ENCODE measurements at places on chromosomes 16 and 17.

- no peak for DNase-seq
These were observed 119.2 kb downstream of the AXIN2 start for GRCh38 chr17:65442250-65442649.

- DNase-seq: no peak
These were observed 59.8 kb upstream of the RBFOX3 start for GRCh38 chr17:79670537-79671084.

- no peak for DNase-seq
These were observed 62.4 kb upstream of the NLK start for GRCh38 chr17:27980043-27980442.

DNA sequence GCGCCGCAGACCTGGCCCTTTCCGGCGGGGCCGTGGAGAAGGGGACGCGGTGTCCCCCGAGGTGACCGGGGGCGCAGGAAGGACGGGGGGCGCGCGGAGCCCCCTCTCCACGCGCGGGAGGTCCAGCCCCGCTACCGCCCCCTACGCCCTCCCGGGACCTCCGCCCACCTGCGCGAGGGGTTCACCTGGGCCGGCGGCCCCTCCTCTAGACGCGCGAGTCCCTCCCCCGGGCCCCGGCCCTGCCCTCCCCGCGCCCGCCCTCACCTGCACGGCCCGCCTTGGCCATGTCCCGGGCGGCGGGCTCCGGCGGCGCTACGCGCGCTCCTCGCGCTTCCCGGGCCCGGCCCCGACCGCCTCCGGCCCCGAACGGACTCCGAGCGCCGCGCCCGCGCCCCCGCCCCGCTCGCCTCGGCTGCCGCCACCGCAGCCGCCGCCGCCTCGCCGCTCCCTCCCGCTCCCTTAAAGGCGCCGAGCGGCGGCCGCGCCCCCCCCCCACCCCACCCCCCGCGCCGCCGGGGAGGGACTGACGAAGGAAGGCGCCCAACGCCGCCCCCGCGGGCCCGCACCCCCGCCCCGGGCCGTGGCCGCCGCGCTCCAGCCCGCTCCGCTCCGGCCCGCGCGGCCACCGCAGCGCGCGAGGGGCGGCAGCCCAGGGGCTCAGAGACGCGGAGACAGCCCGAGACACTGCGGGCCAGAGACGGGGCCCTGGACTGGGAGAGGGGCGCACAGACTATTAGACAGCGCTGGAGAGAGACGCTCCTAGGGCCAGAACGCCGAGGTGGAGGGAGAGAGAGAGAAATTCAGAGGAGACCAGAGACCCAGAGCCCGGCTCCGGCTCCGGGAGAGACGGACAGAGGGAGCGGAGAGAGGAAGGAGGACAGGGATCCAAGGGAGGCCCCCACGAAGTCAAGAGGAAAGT, at the start of gene PITPNM3:
Gene PITPNM3, minus strand, starts transcription at position 435 of the 919 bp plus-strand sequence. Its CDS starts 149 bp downstream, at position 286.
- no peak for DNase-seq

DNA sequence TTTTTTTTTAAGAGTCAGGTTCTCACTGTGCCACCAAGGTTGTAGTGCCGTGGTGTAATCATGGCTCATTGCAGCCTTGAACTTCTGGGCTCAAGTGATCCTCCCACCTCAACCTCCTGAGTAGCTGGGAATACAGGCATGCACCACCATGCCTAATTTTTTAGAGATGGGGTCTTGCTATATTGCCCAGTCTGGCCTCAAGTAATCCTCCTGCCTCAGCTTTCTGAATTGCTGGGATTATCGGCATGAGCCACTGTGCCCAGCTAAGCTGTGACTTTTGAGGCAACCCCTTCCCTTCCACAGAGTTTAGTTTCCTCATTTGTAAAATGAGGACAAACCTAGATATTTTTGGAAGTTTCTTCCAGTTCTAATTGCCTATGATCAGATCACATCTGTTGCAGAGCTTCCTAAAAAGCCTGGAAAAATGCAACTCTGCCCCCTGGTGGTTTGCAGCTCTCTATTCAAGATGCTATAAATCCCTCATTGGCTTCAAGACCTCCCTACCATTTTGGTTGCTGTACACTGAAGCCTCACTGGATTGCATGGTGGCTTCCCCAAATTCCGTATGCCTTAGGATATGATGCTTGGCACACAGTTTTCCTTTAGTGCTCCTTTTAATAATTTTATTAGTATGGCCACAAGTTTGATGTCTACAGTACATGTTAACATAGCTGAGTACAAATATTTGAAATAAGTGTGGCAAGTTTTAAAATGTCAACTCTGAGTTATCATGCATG, 19.3 kb downstream of the GDE1 start:
- peak; percentile 27 for DNase-seq

DNA sequence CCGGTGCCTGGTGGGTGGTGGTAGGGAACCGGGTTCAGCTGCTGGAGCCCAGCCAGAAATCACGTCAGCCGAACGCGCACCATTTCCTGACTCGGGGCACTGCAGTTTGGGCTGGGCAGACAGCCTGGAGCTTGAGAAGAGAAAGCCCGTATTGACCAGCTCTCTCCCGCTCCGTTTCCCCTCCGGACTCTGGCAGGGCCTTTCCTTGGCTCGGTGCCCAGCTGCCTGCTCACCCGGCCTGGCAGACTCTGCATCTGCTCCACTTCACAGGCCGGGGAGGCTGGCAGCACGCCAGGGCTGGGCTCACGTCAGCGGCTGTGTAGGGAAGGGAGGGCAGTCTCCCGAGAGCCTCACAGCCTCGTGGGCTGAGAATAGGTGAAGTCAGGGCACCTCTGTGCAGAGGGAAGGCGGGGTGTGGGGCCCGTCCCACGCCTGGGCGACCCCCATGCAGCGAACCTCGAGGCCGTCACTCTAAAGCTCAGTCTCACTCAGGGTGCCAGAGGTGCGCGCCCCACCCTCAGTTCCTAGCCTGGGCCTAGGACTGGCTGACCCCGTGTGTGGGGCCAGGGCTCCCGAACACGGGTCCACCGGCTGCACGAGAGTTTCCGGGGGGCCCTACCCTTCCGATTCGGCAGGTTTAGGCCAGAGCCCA, 59.1 kb downstream of the OR1D5 start:
- peak; percentile 10 for DNase-seq

DNA sequence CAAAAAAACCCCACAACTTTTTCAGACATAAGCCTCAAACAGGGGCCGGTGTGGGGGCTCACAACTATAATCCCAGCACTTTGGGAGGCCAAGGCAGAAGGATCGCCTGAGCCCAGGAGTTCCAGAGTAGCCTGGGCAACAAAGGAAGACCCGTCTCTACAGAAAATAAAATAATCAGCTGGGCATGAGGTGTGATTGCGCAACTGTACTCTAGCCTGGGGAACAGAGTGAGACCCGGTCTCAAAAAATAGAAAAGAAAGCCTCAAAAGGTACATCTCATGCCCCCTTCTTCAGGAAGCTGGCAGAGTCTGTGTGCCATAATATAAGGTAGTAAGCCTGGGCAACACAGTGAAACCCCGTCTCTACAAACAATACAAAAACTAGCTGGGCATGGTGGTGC, 3.2 kb downstream of the ZSWIM7 start:
- DNase-seq: no peak

DNA sequence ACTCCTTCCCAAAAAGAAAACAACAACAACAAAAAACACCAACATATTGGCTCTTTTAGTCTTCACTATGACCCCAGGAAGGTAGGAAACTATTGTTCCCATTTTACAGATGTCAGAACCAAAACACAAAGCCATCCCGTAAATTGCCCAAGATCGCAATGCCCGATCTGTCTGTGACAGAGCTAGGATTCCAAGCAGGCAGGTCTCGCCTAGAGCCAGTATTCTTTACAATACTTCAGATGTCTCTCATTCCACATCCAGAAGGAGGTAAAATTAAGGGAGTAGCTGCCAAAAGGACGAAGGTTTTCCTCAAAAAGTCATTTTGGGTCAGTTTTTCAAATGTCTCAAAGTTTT, 21.7 kb downstream of the GRB2 start:
- DNase-seq: no peak

DNA sequence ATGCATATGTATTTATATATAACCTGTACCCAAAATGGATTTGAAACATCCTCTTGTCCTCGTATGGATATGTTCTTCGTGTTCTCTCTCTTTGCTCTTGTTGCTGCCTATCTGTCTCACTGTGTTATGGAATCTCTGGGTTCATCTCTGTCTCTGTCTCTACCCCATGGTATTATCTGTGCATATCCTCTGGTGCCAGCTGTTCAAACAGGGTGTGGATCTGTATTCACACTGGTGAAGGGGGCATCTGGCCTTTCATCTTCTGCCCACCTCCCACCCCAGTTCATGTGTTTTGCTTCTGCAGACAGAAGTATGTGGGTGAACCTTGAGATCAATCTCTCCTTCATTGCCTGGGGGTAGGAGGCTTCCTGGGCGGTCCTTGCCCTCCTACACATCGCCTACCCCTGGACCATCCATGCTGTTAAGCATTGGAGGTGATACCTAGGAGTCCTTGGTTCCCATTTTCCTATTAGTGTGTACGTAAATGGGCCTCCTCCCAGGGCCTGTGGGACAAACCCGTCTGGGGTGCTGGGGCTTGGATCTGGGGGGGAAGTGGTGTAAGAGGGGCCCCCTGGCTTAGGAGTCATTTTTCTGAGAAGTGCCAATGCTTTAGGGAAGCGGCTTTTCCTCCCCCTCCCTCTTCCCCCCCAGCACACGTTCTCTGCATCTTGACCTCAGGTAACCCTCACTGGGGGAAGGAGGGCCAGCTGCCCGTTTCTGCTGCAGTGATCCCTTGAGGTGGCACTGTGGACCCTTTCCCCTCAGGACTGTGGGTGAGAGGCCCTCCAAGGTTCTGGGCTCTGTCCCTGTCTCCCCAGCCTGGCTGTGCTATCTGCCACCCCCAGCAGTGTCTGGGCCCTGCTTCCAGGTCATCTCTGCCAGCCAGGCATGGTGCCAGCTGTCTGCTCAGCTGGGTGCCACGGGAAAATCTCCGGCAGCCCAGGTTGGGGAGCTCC, 21.1 kb downstream of the RARA start:
- DNase-seq: no peak

DNA sequence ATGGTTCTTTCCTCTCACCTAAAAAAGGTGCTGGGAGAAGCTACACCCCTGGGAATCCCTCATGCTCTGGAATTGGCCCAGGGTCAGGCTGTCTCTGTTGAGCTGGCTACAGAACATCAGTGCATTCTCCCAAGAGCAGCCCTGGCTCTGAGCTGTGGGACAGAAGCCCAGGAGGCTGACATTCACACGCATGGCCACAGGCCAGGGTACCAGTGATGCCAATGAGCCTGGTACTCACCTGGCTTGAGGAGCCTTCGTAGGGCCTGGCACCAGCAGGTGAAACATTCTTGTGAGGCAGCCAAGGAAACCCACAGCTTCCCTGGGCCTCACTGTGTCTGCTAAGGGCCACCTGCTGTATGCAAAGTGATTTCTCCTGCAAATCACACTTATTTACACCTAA, 121.7 kb upstream of the CCL2 start:
- DNase-seq: no peak

DNA sequence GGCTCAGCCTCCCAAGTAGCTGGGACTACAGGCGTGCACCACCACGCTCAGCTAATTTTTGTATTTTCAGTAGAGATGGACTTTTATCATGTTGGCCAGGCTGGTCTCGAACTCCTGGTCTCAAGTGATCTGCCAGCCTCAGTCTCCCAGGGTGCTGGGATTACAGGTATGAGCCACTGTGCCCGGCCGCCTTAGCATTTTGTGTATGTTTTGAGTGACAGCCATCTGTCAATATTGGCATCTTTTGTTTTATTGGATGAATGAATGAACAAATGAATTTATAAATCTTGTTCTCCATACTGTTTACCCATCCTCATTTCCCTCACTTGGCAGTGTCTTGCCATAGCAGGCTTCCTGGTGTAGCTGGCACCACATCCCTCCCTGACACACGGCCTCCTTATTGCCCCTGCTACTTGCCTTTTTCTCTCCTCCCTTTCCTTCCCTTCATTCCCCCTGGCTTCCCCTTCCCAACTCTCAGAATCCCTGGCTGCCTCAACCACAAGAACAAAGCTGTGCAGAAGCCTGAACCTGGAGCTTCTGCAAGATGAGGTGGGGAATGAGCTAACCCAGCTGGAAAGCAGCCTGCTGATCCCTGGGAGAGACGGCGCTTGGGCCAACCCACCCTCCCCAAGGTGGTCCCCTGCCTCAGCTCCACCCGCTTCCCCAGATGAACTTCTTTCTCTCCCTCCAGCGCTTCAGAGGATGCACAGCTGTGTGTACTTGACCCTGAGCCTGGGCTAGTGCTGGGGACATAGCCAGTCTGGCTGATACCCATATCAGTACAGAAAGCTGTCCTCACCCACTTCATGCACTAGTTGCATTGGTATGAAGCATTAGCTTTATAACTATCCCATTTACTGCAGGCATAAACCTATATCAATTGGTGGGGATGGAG, 34.3 kb downstream of the WNT9B start:
- no peak for DNase-seq

- no peak for DNase-seq
These were observed 180.9 kb downstream of the GRIN2A start for GRCh38 chr16:10001258-10001775.

GRCh38 chr16:1036726-1037393, 35.7 kb upstream of the SSTR5 start:
- no peak for DNase-seq

GRCh38 chr17:66310528-66311148, 8.2 kb downstream of the PRKCA start:
- DNase-seq: no peak

DNA sequence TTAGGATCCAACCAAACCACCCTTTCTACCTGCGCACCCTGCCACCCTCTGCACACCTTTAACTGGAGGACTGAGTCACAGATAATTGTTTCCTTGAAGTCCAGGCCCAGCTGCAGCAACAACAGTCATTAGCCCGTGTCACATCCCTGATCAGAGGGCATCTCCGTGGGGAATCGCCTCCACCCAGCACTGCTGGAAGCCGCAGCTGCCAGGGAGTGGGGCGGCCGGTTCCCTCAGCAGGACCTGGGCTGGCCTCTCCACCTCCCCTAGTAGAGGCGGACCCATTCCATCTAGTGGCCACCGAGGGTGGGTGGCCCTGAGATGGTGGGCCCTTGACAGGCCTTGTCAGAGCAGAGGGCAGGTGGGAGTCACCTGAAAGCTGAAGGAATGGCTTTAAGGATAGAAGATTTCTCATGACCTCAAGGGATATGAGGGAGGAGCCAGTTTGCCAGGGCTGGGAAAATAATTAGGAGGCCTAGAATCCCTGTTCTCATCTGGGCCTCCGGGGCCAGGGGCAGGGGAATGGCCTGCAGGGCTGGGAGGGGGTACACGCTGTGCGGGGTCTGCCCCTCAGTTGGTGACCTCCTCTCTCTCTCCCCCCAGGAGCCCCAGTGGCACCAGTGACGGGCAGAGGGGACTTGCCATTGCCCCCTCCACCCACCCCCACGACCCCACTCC, 6.2 kb downstream of the PRSS53 start:
- no peak for DNase-seq

- no peak for DNase-seq
These were observed 3.7 kb downstream of the PRSS8 start for GRCh38 chr16:31131841-31132271.

DNA sequence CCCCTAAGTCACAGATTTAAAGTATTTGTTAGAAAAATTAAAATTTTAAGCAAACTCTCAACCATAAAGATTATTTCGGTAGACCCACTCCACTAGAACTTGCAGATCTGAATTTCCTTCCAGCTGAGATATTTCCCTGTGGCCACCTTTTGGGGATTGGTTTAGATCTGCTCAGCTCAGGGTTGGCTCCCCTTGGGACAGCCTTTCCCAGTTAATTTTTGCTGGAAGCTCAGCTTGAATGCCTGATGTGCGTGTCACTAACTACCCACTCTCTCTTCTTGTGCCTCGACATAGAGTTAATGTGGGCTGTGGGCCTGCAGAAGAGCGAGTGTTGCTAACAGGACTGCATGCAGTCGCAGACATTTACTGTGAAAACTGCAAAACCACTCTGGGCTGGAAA, 57.6 kb downstream of the YPEL2 start:
- DNase-seq: no peak

All from stimulated activated CD8-positive, alpha-beta memory T cell treated with anti-CD3 and anti-CD28 coated beads, Interleukin-4, amount 100 ng/mL, for 1 hour (primary cell).